ENCODE measurements at places on chromosomes 5 and 9. TPM values are rescaled to one million over a fixed set of nuclear protein-coding genes. Genes with fewer than 3 reads are reported as not detected.

DNA sequence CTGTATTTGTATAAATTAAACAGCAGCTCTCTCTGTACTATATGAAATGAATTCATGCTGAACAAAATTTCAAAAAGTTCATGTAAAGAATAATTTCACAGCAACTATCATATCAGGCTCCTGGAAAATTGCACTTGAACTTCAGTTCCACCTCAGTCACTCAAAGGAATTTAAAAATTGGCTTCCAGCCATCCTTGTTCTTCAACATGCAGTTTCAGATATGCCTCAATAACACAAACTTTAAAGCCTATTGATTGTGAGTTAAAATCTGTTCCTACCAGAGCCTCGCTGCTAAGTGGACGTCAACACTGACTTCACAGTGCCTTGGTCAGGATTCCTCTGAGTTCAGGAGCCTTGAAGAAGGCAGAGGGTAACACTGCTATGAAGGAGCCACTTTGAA is 418.7 kb upstream of the WWC1 start:
- no peak overlapping the region for H3K27ac ChIP-seq
- no peaks in the 10 kb centered on the region for H3K4me1 ChIP-seq
- no peak for DNase-seq
- no peaks in the 10 kb centered on the region for H3K36me3 ChIP-seq
- no peaks in the 10 kb centered on the region for H3K27me3 ChIP-seq

DNA sequence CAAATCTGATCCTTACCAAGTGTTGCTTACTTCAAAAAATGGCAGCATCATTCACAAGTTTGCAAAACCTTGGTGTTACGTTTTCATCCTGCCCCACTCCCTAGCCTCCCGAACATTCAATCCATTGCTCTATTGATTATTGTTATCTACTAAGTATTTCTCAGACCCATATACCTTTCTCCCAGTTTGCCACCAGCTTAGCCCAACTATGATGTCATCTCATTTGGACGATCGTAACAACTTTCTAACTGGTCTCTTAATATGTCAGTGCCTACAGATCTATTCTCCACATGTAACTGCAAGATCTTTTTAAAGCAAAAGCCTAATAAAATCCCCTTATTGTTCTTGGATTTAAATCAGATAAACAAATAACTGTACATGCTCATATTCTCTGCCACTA is 497.1 kb upstream of the EDIL3 start:
- H3K36me3 ChIP-seq, result no peaks in the 10 kb centered on the region
- DNase-seq, result no peak
- H3K27me3 ChIP-seq, result no peaks in the 10 kb centered on the region
- no peaks in the 10 kb centered on the region for H3K4me1 ChIP-seq

- H3K4me3 ChIP-seq, result peak overlapping the region; percentile 23
- peak overlapping the region; percentile 87 for H3K27ac ChIP-seq
- H3K36me3 ChIP-seq, result no peaks in the 10 kb centered on the region
- peaks cover 11% of the 10 kb centered on the region for H3K4me1 ChIP-seq
- no peaks in the 10 kb centered on the region for H3K27me3 ChIP-seq
Measured at GRCh38 chr9:112348257-112349007, 15.0 kb upstream of the PTBP3 start.

DNA sequence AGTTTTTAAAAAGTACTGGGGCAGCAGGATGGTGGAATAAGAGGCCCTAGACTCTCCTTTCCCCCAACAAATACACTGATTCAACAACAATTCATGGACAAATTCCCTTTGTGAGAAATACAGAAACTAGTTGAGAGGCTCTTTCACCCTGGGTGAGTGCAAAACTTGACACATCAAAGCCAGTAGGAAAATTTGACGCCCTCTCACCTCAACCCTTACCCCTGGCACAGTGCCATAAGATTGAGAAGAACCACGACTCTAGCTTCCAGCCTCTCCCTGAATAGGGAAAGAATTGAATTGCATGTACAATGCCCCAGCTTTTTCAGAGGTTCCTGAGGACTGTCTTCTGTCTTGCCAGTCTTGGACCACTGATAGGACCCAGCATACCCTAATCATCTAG is 12.3 kb downstream of the KIF4B start:
- no peak overlapping the region for H3K4me3 ChIP-seq
- H3K36me3 ChIP-seq, result no peaks in the 10 kb centered on the region
- H3K27me3 ChIP-seq, result no peaks in the 10 kb centered on the region
- H3K27ac ChIP-seq, result no peak overlapping the region

DNA sequence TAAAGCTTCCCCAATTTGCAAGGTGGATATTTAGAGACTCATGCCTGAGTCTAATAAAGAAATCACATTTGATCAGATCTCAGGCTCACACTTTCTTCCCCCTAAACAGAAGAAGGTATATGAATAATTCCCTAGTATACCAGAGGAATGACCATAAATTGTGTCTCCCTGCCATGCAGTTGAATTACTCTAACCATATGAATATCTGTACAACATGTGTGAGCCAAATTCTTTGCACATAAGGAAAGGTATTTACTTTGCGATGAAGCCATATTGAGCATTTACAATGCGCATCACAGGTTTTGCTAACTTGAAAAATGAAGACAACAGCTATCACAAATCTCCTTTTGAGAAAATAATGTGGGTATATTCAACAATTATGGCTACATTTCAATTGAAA is 479.4 kb downstream of the NR2F1-AS1 start:
- no peak for DNase-seq
- H3K36me3 ChIP-seq, result no peaks in the 10 kb centered on the region
- H3K27me3 ChIP-seq, result no peaks in the 10 kb centered on the region
- no peak overlapping the region for H3K27ac ChIP-seq
- H3K4me1 ChIP-seq, result no peaks in the 10 kb centered on the region

The ITGA1 gene
- 9.5 TPM for total RNA-seq

- no peaks in the 10 kb centered on the region for H3K27me3 ChIP-seq
- DNase-seq, result no peak
- no peak overlapping the region for H3K4me3 ChIP-seq
- H3K4me1 ChIP-seq, result no peaks in the 10 kb centered on the region
- no peak overlapping the region for H3K27ac ChIP-seq
Measured at GRCh38 chr5:98656125-98656795, 117.2 kb upstream of the RGMB start.

The POLR3G gene
- 3.3 TPM for total RNA-seq

The PPP1R26 gene
- 3.3 TPM for total RNA-seq

- no peak overlapping the region for H3K27ac ChIP-seq
- H3K27me3 ChIP-seq, result no peaks in the 10 kb centered on the region
- H3K4me3 ChIP-seq, result no peak overlapping the region
- H3K36me3 ChIP-seq, result no peaks in the 10 kb centered on the region
- H3K4me1 ChIP-seq, result no peaks in the 10 kb centered on the region
Measured at GRCh38 chr5:19369048-19369447, 619.0 kb downstream of the CDH18 start.

GRCh38 chr5:132226516-132227234 is 978 bp downstream of the P4HA2 start:
- peaks cover 21% of the 10 kb centered on the region for H3K27me3 ChIP-seq
- peaks cover 14% of the 10 kb centered on the region for H3K4me1 ChIP-seq
- DNase-seq, result no peak
- no peaks in the 10 kb centered on the region for H3K36me3 ChIP-seq

The OTP gene
- total RNA-seq, result 0.05 TPM

The GGTA1 gene
- total RNA-seq, result 7.9 TPM

DNA sequence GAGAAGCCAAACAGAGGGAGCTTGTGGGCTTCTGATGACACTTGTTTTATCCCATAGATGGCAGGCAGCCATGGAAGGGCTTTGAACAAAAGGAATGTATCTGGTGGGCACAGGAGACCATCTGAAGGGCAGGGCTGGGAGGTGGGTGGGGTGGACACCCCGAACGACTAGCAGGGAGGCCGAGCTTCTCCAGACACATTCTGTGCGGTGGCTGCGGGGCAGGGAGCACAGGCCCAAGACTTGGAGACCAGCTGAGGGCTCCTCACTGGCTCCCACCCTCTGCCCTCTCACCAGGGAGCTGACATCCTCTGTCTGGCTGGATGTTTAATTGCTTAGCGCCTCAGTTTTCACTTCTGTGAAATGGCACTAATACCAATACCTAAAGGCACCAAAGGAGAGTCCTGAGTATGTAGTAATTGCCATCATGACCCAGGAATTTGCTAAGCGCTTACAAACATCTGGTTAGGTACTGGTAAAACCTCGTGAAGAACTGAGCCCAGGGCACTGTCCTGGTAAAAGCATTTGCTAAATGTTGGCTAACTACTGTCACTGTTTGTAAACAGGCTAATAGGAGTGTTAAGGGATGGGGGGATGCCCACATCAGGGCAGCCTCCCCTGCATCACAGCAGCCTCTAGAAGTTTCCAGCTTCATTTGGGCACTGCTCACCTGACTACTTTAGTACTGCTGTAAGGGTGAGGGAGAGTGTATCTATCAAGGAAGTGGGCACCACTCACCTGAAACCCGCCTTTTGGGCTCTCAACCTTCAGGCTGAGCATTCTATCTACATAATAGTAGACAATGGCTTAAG is 2.1 kb upstream of the PHF2 start:
- no peaks in the 10 kb centered on the region for H3K36me3 ChIP-seq
- H3K27ac ChIP-seq, result no peak overlapping the region
- H3K27me3 ChIP-seq, result no peaks in the 10 kb centered on the region

DNA sequence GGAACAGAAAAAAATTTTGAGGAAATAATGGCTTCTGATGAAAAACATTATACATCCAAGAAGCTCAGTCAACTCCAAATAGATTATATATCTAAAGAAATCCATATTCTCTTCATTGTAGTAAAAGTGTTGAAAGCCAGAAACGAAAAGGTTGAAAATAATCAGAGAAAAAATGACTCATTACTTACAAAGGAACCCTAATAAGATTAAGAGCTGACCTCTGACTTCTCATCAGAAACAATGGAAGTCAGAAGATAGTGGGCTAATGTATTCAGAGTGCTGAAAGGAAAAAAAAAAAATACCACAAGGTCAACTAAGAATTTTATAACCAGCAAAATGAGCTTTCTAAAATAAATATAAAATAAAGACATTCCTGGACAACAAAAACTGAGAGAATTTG is 60.0 kb downstream of the HSD17B4 start:
- H3K27me3 ChIP-seq, result no peaks in the 10 kb centered on the region
- H3K27ac ChIP-seq, result no peak overlapping the region
- H3K4me3 ChIP-seq, result no peak overlapping the region
- peaks cover 12% of the 10 kb centered on the region for H3K36me3 ChIP-seq
- H3K4me1 ChIP-seq, result no peaks in the 10 kb centered on the region

DNA sequence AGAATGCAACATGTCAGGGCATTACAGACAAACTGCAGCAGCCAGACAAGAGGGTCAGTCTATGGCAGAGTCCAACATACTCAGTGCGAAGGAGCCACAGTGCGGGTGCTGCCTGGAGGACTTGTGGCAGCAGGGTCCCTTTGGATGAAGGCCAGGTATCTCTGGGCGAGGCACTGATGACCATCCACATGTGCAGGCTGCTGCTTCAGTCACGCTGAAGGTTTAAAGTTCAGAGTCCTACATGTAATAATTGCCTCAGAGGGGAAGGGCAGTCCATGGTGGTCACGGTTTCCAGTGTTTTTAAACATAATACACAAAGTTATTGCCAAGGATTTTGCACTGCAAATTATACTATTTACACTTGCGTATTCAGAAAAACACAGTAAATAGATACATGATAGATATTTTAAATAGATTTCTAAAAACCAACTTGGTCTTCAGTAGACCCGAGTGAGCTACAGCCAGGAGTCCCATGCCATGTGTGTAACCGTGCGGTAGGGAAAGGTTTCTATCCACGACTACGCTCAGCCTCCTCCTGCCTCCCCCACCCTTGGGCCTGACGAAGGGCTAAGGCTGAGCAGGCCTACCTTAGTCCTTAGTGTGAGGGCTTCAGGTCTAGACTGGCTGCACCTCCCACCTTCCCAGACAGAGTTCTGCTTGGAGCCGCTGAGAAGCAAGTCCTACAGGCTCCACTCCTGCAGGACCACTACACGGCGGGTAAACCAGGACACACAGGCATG is 76.2 kb downstream of the GPR21 start:
- peaks cover 69% of the 10 kb centered on the region for H3K36me3 ChIP-seq
- no peak overlapping the region for H3K4me3 ChIP-seq
- H3K4me1 ChIP-seq, result peaks cover 12% of the 10 kb centered on the region
- no peak for DNase-seq
- H3K27me3 ChIP-seq, result no peaks in the 10 kb centered on the region

The SLC6A18 gene
- not detected for total RNA-seq

GRCh38 chr5:42840269-42840668 is 28.6 kb upstream of the SELENOP start:
- no peak overlapping the region for H3K4me3 ChIP-seq
- H3K27me3 ChIP-seq, result no peaks in the 10 kb centered on the region
- H3K4me1 ChIP-seq, result no peaks in the 10 kb centered on the region
- no peaks in the 10 kb centered on the region for H3K36me3 ChIP-seq
- H3K27ac ChIP-seq, result peak overlapping the region; percentile 53

The ANXA2R gene
- total RNA-seq, result 18.6 TPM

DNA sequence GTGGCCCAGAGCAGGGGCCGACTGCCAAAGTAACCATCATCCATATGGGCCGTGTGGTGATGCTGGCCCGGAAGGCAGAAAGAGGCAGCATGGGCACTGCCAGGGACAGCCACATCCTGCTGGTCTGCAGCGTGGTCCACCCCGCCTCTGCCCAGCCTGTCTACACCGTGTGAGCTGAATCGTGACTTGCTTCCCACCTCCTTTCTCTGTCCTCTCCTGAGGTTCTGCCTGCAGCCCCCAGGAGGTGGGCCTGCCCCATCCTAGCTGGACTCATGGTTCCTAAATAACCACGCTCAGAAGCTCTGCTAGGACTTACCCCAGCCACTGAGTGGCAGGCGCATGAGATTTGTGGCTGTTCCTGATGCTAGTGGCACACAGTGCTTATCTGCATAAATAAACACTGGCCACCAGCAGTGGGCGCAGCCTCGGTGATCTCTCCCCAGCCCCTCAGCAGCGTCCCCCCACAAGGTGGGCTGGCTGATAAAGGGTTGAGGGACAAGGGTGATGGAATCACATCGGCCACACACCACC is 22.6 kb upstream of the SUSD3 start:
- no peak overlapping the region for H3K27ac ChIP-seq
- H3K27me3 ChIP-seq, result no peaks in the 10 kb centered on the region
- H3K4me1 ChIP-seq, result no peaks in the 10 kb centered on the region

The TEK gene
- total RNA-seq, result 2.4 TPM

GRCh38 chr5:67222243-67223025 is 25.8 kb upstream of the CD180 start:
- no peak overlapping the region for H3K27ac ChIP-seq
- H3K36me3 ChIP-seq, result no peaks in the 10 kb centered on the region
- H3K4me3 ChIP-seq, result no peak overlapping the region
- DNase-seq, result no peak

- H3K27me3 ChIP-seq, result no peaks in the 10 kb centered on the region
- no peak overlapping the region for H3K27ac ChIP-seq
- DNase-seq, result no peak
- H3K4me1 ChIP-seq, result no peaks in the 10 kb centered on the region
- no peak overlapping the region for H3K4me3 ChIP-seq
Measured at GRCh38 chr5:135434591-135435466, 12.3 kb downstream of the DCANP1 start.
